Activated T-helper 1 cell treated with anti-CD3 and anti-CD28 coated beads, Interleukin-2, amount 50 U/mL, for 16 hours (primary cell): ENCODE measurements at places on chromosomes 4 and X.

GRCh38 chrX:37083880-37084279, 75.7 kb downstream of the FAM47C start:
- no peak for DNase-seq

DNA sequence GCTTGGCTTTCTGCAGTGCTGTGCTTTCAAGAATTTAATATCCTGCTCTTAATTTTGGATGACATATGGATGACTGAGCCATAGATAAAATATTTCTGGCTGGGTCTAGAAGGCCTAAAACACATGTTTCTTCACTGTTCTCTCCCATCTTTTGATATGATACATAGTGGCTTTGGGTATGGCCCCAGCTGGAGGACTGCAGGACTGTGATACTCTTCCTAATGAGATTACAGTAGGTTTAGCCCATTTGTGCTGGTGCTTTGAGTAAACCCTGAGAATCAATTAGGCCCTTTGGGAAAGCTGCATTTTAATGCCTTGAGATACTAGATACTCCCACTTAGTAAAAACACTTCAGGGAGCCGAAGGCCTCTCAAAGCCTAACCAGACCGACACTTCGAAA, 38.0 kb downstream of the KIT start:
- DNase-seq = no peak

GRCh38 chr4:153668647-153669046, 15.4 kb upstream of the TLR2 start:
- no peak for DNase-seq

- DNase-seq = no peak
Measured at GRCh38 chr4:145887241-145887991, 51.2 kb downstream of the ZNF827 start.

DNA sequence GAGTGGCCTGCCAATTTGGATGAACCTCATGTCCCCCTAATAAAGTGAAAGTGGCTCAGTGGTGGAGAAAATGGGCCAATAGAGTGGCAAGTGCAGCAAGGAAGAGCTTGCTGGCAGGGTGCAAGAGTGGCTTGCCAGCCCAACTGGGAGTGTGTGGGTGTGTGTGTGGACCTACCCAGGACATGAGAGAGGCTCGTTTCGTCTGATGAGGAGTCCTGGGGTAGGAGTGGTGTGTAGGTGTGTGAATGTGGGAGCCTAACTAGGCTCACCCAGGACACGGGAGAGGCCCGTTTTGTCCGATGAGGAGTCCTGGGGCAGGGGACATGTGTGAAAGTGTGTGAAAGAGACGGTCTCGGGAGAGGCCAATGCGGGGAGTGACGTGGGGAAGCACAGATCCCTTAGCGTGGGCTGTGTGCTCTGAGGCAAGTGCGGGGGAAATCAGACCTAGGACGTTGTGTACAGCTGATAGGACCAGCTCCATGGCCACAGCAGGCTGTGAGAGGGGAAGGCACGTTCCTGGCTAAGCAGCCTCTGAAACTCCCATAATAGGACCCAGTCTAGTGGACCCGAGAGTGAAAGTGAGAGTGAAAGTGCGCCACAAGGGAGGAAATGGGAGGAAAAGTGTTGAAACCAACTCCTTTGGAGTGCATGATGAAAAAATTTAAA, 5.3 kb downstream of the GAGE10 start:
- DNase-seq = no peak

DNA sequence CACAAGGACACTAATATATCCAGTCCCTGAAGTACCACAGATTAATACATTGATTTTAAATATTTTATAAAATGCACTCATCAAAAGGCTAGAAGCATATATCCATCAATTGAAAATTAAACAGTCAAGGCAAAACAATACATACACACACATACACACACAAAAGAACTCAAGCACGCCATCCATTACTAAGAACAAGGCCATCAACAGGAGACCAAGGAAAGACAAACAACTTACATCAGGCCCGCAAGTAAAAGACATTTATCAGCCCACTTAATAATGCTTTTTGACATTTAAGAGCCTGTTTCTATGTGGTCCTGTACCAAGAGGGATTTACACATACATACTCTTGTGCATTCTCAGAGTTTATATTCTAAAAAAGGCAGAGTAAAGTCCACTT, 50.0 kb upstream of the ZNF827 start:
- DNase-seq = no peak

DNA sequence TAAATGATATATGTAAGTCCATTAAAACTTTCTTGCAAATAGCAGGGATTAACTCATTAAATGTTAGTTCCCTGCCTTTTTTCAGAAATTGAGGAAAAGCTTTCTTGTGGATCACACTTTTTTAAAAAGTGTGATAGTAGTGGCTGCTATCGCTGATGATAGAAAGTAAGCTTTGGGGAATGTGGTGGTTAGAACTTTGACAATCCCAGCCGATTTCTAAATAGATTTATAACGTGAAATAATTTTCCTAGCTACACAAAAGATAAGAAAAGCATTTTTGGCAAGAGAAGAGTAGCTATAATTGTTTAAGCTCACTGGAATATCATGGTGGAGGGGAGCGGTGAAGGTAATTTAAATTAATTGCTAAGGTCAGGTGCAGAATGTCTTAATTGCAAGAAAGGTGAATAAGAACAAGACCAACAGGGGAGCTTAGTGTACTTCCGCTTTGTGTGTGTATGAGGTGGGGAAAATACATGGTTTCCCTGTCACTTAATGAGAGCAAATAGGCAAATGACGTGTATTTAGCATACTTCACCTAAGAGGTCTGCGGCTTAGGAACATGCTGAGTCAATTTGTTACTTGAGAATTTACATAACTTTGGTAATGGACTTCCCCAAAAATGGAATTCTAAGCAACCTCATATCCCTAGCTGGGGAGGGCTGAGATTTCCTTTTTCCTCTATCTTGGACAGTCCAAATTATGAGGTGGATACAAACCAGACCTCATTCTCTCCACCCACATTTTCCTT, 11.7 kb upstream of the IL21 start:
- no peak for DNase-seq

GRCh38 chr4:40840255-40840984, 90.7 kb downstream of the NSUN7 start:
- DNase-seq = no peak

GRCh38 chrX:51896626-51897025, 3.2 kb downstream of the MAGED1 start:
- DNase-seq = no peak

DNA sequence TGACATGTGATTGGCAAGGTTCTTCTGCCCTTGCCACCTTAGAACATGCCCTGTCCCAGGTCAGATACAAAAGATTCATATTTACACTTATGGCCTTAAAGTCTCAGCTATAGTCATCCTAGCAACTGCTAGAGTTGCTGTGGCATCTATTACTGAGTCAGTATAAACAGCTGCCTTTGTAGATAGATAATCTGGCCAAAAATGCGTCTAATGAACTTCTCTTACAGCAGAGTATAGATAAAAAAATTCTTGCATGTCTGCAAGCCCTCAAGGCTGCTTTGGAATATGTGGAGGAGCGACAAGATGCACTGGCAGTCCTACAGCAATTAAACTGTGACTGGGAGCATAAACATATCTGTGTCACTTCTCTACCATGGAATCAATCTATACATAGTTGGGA, 1209.7 kb upstream of the PABPC4L start:
- no peak for DNase-seq
